ENCODE measurements at places on chromosomes 16 and 17. TPM values are rescaled to one million over a fixed set of nuclear protein-coding genes. Genes with fewer than 3 reads are reported as not detected.

GRCh38 chr16:84234321-84235241 lies 5.2 kb downstream of the KCNG4 start:
- peak; percentile 19 for DNase-seq

DNA sequence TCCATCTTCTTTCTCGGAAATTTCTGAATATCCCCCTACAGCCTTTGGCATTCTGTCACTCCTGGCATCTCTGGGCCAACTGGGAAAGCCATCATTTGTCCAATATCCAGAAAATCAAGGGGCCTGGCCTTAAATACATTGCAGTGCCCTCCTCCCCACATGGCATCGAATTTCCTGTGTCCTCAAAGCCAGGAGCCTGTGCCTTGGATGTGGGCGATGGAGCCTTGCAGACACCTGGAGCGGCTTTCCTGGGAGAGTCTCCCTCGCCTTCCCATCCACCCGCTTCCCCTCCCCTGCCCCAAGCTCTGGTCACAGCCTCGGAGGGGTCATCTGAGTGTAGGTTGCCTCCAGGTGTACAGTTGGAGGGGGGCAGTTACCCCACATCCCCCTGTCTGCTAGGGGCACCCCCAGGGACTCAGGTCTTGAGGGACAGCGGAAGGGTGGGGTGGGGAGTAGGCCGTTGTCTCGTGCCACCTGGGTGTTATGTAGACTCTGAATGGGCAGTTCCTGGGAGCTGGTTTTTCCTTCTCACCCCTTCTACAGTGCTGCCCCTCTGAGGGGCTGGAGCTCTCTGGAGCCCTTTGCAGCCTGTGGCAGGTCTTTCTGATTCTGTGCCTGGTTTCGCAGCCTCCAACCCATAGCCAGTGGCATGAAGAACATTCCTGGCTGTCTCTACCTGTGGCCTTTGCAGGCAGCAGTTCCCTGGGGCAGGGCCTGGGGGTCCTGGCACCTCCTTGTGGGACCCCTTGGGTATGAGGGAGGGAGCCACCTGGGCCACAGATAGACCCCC lies 239.8 kb downstream of the SEC14L1 start:
- peak; percentile 55 for DNase-seq

The KRTAP1-5 gene
- not detected for total RNA-seq

- no peak for DNase-seq
These were observed 8.9 kb downstream of the ADAD2 start for GRCh38 chr16:84199861-84200260.

DNA sequence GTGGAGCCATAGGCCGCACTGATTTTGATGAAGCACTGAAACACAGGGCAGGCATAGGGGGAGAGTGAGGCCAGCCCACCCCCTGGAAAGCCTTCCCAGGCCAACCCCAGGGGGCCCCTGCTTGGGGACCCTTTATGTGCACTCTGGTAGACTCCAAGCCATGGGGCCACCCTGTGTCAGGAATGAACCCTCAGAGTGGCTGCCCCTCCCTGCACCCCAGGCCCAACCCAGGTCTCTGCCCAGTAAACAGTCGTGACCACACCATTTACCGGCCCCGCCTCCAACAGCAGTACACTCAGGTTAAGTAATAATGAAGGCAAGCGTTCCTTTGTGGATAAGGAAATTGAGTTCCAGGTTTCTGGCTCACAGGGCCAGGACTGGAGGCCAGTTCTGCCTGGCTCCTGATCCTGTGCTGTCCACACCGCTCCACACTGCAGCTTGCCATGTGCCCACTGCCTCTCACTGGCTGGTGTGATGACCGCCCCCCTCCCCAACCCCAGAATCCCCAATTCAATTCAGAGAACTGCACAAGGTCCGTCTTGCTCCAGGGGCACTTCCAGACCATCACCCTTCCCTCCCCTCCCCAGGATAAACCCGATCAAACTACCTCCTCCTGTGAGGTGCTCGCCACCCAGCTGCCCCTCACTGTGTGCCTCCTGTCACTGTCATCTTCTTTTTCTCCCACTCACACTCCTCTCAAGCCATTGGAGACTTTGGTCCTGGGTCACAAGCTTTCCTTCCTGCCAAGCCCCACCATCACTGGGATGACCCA lies 13.6 kb downstream of the PIMREG start:
- no peak for DNase-seq

GRCh38 chr17:311119-311782 lies 41.4 kb downstream of the RPH3AL start:
- peak; percentile 43 for DNase-seq

- DNase-seq: no peak
These were observed 17.9 kb downstream of the SEC14L5 start for GRCh38 chr16:4976079-4976478.

DNA sequence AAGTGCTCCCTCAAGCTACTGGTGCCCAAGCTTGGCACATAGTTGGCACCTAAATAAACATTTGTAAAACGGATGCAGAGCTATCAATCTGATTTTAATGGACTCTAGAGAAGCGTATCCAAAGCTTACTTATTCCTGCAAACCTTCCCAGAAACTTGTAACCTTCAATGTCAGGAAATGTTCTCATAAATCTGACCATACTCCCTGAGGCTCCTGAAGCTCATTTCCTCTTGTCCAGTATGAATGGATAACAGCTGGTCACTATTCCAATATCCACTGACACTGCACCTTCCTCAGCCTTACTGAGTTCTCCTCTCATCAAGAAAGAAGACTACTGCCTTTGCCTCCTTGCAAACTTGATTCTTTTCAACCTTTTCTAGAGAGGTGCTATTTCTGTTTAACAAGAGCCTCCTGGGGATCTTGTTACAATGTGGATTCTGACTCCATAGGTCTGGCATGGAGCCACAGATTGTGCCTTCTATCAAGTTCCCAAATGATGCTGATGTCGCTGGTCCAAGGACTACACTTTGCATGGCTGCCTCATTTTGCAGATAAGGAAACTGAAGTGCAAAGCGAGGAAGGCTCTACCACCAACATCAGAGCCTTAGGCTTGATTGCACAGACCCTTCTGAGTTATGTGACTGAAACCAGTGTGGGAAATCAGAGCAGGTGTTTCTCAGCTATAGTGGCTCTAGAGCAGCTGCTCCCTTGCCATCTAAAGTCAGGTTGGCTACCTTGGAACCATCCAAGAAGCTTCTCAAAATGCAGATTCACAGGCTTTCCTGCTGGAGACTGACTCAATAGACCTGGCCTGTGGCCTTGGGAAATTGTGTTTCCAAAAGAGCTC lies 377.8 kb downstream of the SOX9 start:
- no peak for DNase-seq

GRCh38 chr16:79721270-79721669 lies 120.7 kb upstream of the MAF start:
- no peak for DNase-seq

- DNase-seq: peak; percentile 50
These were observed 42.9 kb downstream of the PRKCA start for GRCh38 chr17:66345264-66345663.

The CDRT4 gene
- total RNA-seq: 1.4 TPM

DNA sequence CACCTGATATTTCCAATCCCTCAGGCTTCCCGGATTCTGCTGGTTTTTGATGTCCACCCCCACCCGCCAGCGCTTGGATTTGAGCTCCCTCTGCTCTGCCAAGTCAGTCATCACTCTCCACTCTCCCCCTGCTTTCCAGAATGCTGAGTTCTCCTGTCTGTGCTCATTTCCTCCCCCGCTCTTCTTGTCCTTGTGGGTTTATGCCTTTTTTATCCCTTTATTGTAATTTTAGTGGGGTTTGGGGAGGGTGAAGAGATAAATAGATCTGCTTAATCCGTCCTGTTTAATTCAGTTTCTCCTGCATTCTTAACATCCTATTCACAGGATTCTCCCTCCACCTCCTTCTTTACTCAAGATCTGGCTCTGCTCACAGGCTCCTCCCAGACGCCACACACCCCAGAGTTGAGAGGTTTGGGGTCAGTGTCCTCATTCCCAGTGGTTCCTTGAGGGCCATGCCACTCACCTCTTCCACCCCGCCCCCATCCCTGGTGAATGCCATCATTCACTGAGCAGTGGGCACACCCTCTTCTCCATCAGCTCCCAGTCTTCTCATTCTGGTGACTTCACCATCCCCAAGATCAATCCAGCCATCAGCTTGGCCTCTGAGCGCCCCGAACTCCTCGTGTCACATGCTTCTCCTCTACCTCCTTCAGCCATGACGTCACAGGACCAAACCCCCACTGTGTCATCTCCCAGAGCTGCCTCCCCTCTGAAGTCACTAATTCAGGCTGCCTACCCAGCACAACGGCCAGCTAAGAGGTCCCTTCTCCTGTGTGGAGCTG lies 15.1 kb upstream of the GUCY2D start:
- DNase-seq: no peak

GRCh38 chr17:82883419-82884031 lies 43.7 kb upstream of the ZNF750 start:
- peak; percentile 17 for DNase-seq

The ZFPM1 gene
- total RNA-seq: 11.4 TPM

The CHST4 gene
- total RNA-seq: not detected

DNA sequence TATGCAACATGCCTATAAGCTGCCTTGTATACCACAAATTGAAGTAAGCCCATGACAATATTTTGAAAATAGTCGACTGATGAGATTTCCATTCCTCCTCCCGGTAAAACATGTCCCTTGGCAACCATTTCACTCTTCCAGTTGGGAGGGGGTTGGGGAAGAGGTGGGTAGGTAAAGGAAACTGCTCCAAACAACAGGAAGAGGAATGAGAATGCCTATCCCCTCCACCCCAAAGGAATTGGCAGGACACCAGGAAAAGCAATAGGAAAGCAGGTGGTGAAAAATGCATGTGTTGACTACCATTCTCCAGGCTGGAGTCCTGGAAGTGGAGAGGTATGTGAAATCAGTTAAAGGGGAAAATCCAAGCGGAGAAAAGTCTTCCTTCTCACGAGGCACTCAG lies 455.9 kb upstream of the PSMD7 start:
- no peak for DNase-seq

The GOSR1 gene
- 36.3 TPM for total RNA-seq

- no peak for DNase-seq
These were observed 4.9 kb downstream of the DPEP1 start for GRCh38 chr16:89618109-89618998.

The TNFSF13 gene
- 15.4 TPM for total RNA-seq

GRCh38 chr16:85832570-85833218 lies 33.2 kb downstream of the COX4I1 start:
- no peak for DNase-seq
